Effector memory CD8-positive, alpha-beta T cell (primary cell): ENCODE measurements at places on chromosomes 1 and 21.

DNA sequence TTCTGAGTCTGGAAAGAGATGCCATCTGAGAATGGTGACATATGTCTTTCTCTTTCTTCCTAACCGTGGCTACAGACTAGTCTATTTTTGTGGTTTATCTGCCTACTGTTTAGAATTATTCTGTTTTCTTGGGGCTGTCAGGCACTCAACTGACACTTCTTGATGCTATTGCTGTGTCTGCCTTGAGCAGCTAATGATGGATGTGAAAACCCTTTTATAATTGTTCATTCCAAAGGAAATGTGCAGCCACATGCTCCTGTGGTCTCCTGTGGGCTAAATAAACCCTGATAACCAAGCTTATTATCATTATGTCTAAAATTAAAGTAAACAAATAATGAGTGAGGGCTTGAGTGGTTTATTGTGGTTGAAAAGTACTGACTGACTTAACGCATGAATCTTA is 52.7 kb upstream of the CXADR start:
- no peak overlapping the region for H3K27ac ChIP-seq
- H3K4me3 ChIP-seq = no peak overlapping the region
- H3K36me3 ChIP-seq = no peaks in the 10 kb centered on the region
- H3K4me1 ChIP-seq = no peaks in the 10 kb centered on the region
- H3K27me3 ChIP-seq = peaks cover 4% of the 10 kb centered on the region
- DNase-seq = no peak

DNA sequence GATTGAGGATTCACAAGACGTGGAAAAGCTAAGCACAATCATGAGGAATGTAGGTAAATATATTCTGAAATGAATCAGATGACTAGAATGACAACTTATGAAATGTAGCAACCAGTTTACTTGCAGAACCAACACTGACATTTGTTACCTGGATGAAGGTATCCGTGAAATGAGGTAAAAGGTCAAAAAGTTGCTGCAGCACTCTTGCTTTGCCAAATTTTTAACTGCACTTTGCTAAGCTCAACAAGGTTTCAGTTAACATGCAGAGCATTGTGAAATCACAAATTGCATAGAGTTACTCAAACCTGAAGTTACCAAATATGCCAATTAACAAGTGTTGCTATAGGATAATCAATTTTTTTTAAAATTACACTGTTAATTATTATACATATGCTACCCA is 1280.1 kb downstream of the KCNT2 start:
- no peak overlapping the region for H3K27ac ChIP-seq
- H3K27me3 ChIP-seq = no peaks in the 10 kb centered on the region
- DNase-seq = no peak
- no peaks in the 10 kb centered on the region for H3K36me3 ChIP-seq
- no peak overlapping the region for H3K4me3 ChIP-seq

- H3K36me3 ChIP-seq = no peaks in the 10 kb centered on the region
- no peak for DNase-seq
- no peak overlapping the region for H3K4me3 ChIP-seq
- H3K4me1 ChIP-seq = no peaks in the 10 kb centered on the region
- H3K27me3 ChIP-seq = no peaks in the 10 kb centered on the region
- H3K27ac ChIP-seq = no peak overlapping the region
These were observed 120.9 kb downstream of the ASTN1 start for GRCh38 chr1:177043597-177043996.

GRCh38 chr1:237393632-237394031 is 351.6 kb downstream of the RYR2 start:
- H3K36me3 ChIP-seq = no peaks in the 10 kb centered on the region
- peaks cover 14% of the 10 kb centered on the region for H3K27me3 ChIP-seq
- DNase-seq = no peak
- H3K27ac ChIP-seq = no peak overlapping the region
- H3K4me1 ChIP-seq = no peaks in the 10 kb centered on the region
- H3K4me3 ChIP-seq = no peak overlapping the region

- H3K4me1 ChIP-seq = no peaks in the 10 kb centered on the region
- no peak overlapping the region for H3K4me3 ChIP-seq
- peaks cover 31% of the 10 kb centered on the region for H3K27me3 ChIP-seq
- no peak for DNase-seq
- no peaks in the 10 kb centered on the region for H3K36me3 ChIP-seq
These were observed 36.8 kb upstream of the PKN2 start for GRCh38 chr1:88647249-88647645.

GRCh38 chr1:227192163-227192562 is 126.1 kb downstream of the CDC42BPA start:
- H3K4me1 ChIP-seq = no peaks in the 10 kb centered on the region
- no peak overlapping the region for H3K4me3 ChIP-seq
- no peak overlapping the region for H3K27ac ChIP-seq
- H3K36me3 ChIP-seq = no peaks in the 10 kb centered on the region
- DNase-seq = no peak

- no peak overlapping the region for H3K4me3 ChIP-seq
- no peak overlapping the region for H3K27ac ChIP-seq
- H3K27me3 ChIP-seq = peaks cover 5% of the 10 kb centered on the region
- no peaks in the 10 kb centered on the region for H3K4me1 ChIP-seq
- no peak for DNase-seq
These were observed 155.8 kb upstream of the KAZN start for GRCh38 chr1:14442669-14443068.

- no peak for DNase-seq
- no peaks in the 10 kb centered on the region for H3K36me3 ChIP-seq
- no peak overlapping the region for H3K4me3 ChIP-seq
- peaks cover 53% of the 10 kb centered on the region for H3K27me3 ChIP-seq
These were observed 86.9 kb upstream of the KCNE2 start for GRCh38 chr21:34276711-34277425.

- DNase-seq = no peak
- no peaks in the 10 kb centered on the region for H3K4me1 ChIP-seq
- no peaks in the 10 kb centered on the region for H3K27me3 ChIP-seq
- H3K36me3 ChIP-seq = no peaks in the 10 kb centered on the region
- no peak overlapping the region for H3K4me3 ChIP-seq
- H3K27ac ChIP-seq = no peak overlapping the region
These were observed 6.4 kb upstream of the ERI3 start for GRCh38 chr1:44361478-44361877.

- no peak overlapping the region for H3K4me3 ChIP-seq
- H3K27me3 ChIP-seq = peaks cover 13% of the 10 kb centered on the region
- H3K4me1 ChIP-seq = no peaks in the 10 kb centered on the region
These were observed 67.2 kb downstream of the NFASC start for GRCh38 chr1:204937901-204938300.

- H3K27me3 ChIP-seq = no peaks in the 10 kb centered on the region
- peak overlapping the region; percentile 47 for H3K27ac ChIP-seq
- H3K4me3 ChIP-seq = no peak overlapping the region
These were observed 117.3 kb downstream of the UCHL5 start for GRCh38 chr1:192941722-192942411.

- no peaks in the 10 kb centered on the region for H3K27me3 ChIP-seq
- no peak overlapping the region for H3K4me3 ChIP-seq
- no peaks in the 10 kb centered on the region for H3K36me3 ChIP-seq
These were observed 45.5 kb downstream of the TNFSF4 start for GRCh38 chr1:173161510-173162221.

DNA sequence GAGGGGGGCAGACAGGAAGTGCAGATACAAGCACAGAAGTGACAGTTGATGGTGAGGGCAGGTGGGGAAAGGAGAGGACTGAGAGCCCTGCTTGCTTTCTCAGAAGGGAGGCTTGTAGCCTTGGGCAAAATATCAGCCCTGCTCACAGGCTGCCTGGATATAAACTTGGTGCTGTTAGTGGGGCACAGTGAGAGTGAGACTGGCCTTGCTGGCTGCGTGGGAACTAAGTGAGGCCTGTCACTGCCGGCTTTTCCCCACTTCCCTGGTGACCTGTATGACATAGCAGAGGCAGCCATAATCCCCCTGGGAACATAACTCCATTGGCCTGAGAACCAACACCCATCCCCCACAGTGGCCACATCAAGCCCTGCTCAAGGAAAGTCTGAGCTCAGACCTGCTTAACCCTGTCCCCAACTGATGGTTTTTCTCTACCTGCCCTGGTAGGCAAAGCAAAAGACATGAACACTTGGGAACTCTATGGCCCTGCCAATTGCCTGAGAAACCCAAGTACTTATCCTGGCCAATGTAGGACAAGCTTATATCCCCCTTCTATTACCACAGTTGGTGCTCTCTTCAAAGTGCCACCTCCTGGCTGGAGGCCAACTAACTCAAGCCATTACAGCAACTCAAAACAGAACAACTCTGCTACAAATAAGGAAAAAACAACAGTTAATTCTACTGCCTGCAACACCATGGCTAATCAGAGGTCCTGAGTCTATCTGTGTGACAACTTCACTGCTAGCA is 472.7 kb downstream of the PLPP3 start:
- H3K4me3 ChIP-seq = no peak overlapping the region
- peaks cover 5% of the 10 kb centered on the region for H3K27me3 ChIP-seq
- no peak overlapping the region for H3K27ac ChIP-seq
- no peaks in the 10 kb centered on the region for H3K36me3 ChIP-seq
- no peak for DNase-seq

- H3K4me1 ChIP-seq = peaks cover 8% of the 10 kb centered on the region
- H3K27me3 ChIP-seq = no peaks in the 10 kb centered on the region
- no peak overlapping the region for H3K27ac ChIP-seq
- no peak overlapping the region for H3K4me3 ChIP-seq
These were observed 140.5 kb downstream of the NEK7 start for GRCh38 chr1:198297281-198297680.

- H3K27ac ChIP-seq = no peak overlapping the region
- H3K4me3 ChIP-seq = no peak overlapping the region
- no peaks in the 10 kb centered on the region for H3K27me3 ChIP-seq
- H3K4me1 ChIP-seq = no peaks in the 10 kb centered on the region
These were observed 223.0 kb upstream of the NR5A2 start for GRCh38 chr1:199804526-199804925.

- H3K4me1 ChIP-seq = no peaks in the 10 kb centered on the region
- no peak overlapping the region for H3K27ac ChIP-seq
- H3K4me3 ChIP-seq = no peak overlapping the region
- no peak for DNase-seq
- H3K27me3 ChIP-seq = no peaks in the 10 kb centered on the region
These were observed 60.1 kb downstream of the ATG4C start for GRCh38 chr1:62844030-62844429.

DNA sequence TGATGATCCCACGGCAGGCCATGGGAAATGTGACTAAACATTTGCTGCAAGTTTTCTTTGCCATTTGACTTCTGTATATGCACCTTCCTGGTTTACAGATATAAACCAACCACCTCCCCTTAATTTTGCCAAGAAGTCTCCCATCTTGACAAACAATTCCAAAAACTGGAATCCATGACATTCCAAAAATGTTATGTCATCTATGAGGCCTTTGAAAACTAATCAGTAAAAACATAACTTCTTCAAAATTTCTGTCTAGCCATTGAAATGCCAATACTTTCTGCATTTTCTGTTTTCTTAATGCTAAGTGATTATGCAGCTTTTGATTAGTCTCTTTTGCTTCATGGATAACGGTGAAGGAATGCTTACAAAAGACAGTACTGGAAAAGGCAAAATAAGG is 84.1 kb downstream of the LYST start:
- peaks cover 27% of the 10 kb centered on the region for H3K36me3 ChIP-seq
- no peak overlapping the region for H3K4me3 ChIP-seq
- no peak overlapping the region for H3K27ac ChIP-seq
- no peaks in the 10 kb centered on the region for H3K27me3 ChIP-seq

GRCh38 chr1:84541679-84542078 is 32.6 kb downstream of the CTBS start:
- H3K4me3 ChIP-seq = no peak overlapping the region
- H3K4me1 ChIP-seq = no peaks in the 10 kb centered on the region
- H3K27me3 ChIP-seq = no peaks in the 10 kb centered on the region
- DNase-seq = no peak
- no peaks in the 10 kb centered on the region for H3K36me3 ChIP-seq

- DNase-seq = no peak
- no peak overlapping the region for H3K27ac ChIP-seq
- H3K4me3 ChIP-seq = no peak overlapping the region
- no peaks in the 10 kb centered on the region for H3K4me1 ChIP-seq
These were observed 258.5 kb downstream of the TRABD2B start for GRCh38 chr1:47738560-47739182.

GRCh38 chr21:46483300-46484295 is 24.9 kb downstream of the DIP2A start:
- peak overlapping the region; percentile 50 for H3K4me3 ChIP-seq
- peaks cover 46% of the 10 kb centered on the region for H3K4me1 ChIP-seq
- H3K27ac ChIP-seq = peak overlapping the region; percentile 92
- peak; percentile 18 for DNase-seq
- no peaks in the 10 kb centered on the region for H3K27me3 ChIP-seq

- H3K4me1 ChIP-seq = peaks cover 3% of the 10 kb centered on the region
- H3K27me3 ChIP-seq = no peaks in the 10 kb centered on the region
- peaks cover 11% of the 10 kb centered on the region for H3K36me3 ChIP-seq
- no peak for DNase-seq
- H3K4me3 ChIP-seq = no peak overlapping the region
These were observed 9.5 kb upstream of the TARS2 start for GRCh38 chr1:150477733-150478132.

- no peak overlapping the region for H3K4me3 ChIP-seq
- peaks cover 2% of the 10 kb centered on the region for H3K36me3 ChIP-seq
- H3K4me1 ChIP-seq = peaks cover 15% of the 10 kb centered on the region
- no peak for DNase-seq
- H3K27ac ChIP-seq = no peak overlapping the region
- H3K27me3 ChIP-seq = no peaks in the 10 kb centered on the region
These were observed 143.4 kb downstream of the SYF2 start for GRCh38 chr1:25088946-25089345.

- peaks cover 1% of the 10 kb centered on the region for H3K27me3 ChIP-seq
- DNase-seq = no peak
- H3K36me3 ChIP-seq = peaks cover 20% of the 10 kb centered on the region
- H3K4me1 ChIP-seq = peaks cover 17% of the 10 kb centered on the region
- H3K27ac ChIP-seq = no peak overlapping the region
- H3K4me3 ChIP-seq = no peak overlapping the region
These were observed 3.4 kb upstream of the TRIM11 start for GRCh38 chr1:228410015-228410414.

- H3K4me3 ChIP-seq = peak overlapping the region; percentile 42
- peaks cover 61% of the 10 kb centered on the region for H3K4me1 ChIP-seq
- DNase-seq = no peak
- H3K27me3 ChIP-seq = no peaks in the 10 kb centered on the region
These were observed 27.7 kb downstream of the EPS15 start for GRCh38 chr1:51491166-51491981.
